ENCODE measurements at places on chromosomes 2 and 18. TPM values are rescaled to one million over a fixed set of nuclear protein-coding genes. Genes with fewer than 3 reads are reported as not detected.

UGT1A4 gene
- total RNA-seq: not detected

CTAGE1 gene
- not detected for total RNA-seq

- DNase-seq: no peak
- no peak overlapping the region for H3K4me3 ChIP-seq
- no peaks in the 10 kb centered on the region for H3K36me3 ChIP-seq
- H3K27ac ChIP-seq: no peak overlapping the region
- no peaks in the 10 kb centered on the region for H3K27me3 ChIP-seq
- H3K4me1 ChIP-seq: no peaks in the 10 kb centered on the region
Measured at GRCh38 chr2:5387406-5387805, 304.8 kb upstream of the SOX11 start.

DNA sequence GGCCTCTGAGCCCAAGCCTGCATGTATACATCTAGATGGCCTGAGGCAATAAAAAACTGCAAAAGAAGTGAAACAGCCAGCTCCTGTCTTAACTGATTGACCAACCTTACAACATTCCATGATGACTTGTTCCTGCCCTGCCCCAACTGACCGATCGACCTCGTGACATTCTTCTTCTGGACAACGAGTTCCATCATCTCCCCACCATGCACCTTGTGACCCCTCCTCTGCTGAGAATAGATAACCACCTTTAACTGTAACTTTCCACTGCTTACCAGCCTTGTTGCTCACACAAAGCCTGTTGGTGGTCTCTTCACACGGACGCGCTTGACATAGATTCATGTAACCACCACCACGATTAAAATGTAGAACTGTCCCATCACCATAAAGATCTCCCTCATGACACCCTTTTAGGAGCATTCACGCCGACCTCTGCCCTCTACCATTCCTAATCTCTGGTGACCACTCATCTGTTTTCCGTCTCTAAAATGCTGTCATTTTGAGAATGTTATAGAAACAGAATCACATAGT is 120.1 kb upstream of the REV1 start:
- H3K27ac ChIP-seq: no peak overlapping the region
- no peak for DNase-seq
- no peak overlapping the region for H3K4me3 ChIP-seq
- no peaks in the 10 kb centered on the region for H3K27me3 ChIP-seq
- H3K36me3 ChIP-seq: no peaks in the 10 kb centered on the region

AGXT gene
- not detected for total RNA-seq

- no peaks in the 10 kb centered on the region for H3K4me1 ChIP-seq
- H3K27ac ChIP-seq: no peak overlapping the region
- no peak overlapping the region for H3K4me3 ChIP-seq
- H3K36me3 ChIP-seq: no peaks in the 10 kb centered on the region
- H3K27me3 ChIP-seq: no peaks in the 10 kb centered on the region
Measured at GRCh38 chr2:177029501-177029900, 183.1 kb upstream of the HNRNPA3 start.

GRCh38 chr2:37585295-37585908 is 86.0 kb downstream of the CDC42EP3 start:
- H3K27me3 ChIP-seq: no peaks in the 10 kb centered on the region
- peak; percentile 48 for DNase-seq
- no peak overlapping the region for H3K4me3 ChIP-seq

DNA sequence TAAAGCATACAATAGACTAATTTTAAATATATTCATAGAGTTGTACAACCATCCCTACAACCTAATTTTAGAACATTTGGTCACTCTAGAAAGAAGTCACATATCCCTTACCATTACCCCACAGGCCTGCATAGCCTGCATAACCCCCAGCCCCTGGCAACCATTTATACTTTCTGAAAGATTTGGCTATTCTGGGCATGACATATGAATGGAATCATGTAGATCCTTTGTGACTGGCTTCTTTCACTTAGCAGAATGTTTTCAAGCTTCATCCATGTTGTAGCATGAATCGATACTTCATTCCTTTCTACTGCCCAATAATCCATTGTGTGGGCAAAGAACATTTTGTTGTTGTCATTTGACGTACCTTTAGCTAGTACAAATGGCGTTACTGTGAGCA is 151.5 kb downstream of the WDSUB1 start:
- peak overlapping the region; percentile 73 for H3K27ac ChIP-seq
- H3K36me3 ChIP-seq: no peaks in the 10 kb centered on the region
- H3K4me3 ChIP-seq: no peak overlapping the region

GRCh38 chr2:217822296-217823252 is 180.2 kb downstream of the TNS1 start:
- H3K4me1 ChIP-seq: peaks cover 86% of the 10 kb centered on the region
- H3K4me3 ChIP-seq: no peak overlapping the region
- peak; percentile 61 for DNase-seq
- peak overlapping the region; percentile 77 for H3K27ac ChIP-seq

FBXO41 gene
- total RNA-seq: 2.9 TPM

GRCh38 chr2:74548900-74549826 is 4.6 kb downstream of the LOXL3 start:
- peak overlapping the region; percentile 81 for H3K27ac ChIP-seq
- H3K4me1 ChIP-seq: peaks cover 28% of the 10 kb centered on the region
- peak; percentile 79 for DNase-seq
- no peaks in the 10 kb centered on the region for H3K27me3 ChIP-seq

GRCh38 chr2:9696731-9697130 is 65.9 kb upstream of the YWHAQ start:
- peaks cover 5% of the 10 kb centered on the region for H3K4me1 ChIP-seq
- DNase-seq: no peak
- no peak overlapping the region for H3K27ac ChIP-seq

DNA sequence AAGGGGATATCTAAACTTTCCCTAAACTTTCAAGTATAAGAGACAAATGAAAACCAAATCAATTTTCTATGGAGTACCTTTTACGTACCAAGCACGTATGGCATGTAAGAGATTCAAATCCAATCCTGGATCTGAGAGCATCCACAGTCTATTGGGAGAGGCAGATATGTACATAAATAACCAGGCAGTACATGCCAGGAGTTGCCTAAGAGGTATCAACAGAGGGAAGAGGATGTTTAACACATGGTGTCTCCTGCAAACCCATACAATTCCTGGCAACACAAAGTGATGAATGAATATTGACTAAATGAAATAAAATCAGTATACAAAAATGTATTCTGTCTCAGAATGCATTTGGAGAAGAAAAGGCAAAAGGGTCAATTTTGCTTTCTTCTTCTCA is 116.6 kb downstream of the PIGN start:
- DNase-seq: no peak
- no peaks in the 10 kb centered on the region for H3K4me1 ChIP-seq
- peaks cover 9% of the 10 kb centered on the region for H3K36me3 ChIP-seq
- no peak overlapping the region for H3K4me3 ChIP-seq

LONRF2 gene
- 2.1 TPM for total RNA-seq

GRCh38 chr2:3594493-3595281 is at the start of gene COLEC11:
Gene COLEC11, plus strand, starts transcription at chr2:3595112. Its CDS starts 9,229 bp downstream, at chr2:3604341.
- no peak for DNase-seq
- H3K36me3 ChIP-seq: no peaks in the 10 kb centered on the region
- peak within 1 kb of the TSS; percentile 24 for H3K4me3 ChIP-seq
- peaks cover 4% of the 10 kb centered on the region for H3K4me1 ChIP-seq

TMEM37 gene
- 21.7 TPM for total RNA-seq

LRRC30 gene
- total RNA-seq: not detected

DNA sequence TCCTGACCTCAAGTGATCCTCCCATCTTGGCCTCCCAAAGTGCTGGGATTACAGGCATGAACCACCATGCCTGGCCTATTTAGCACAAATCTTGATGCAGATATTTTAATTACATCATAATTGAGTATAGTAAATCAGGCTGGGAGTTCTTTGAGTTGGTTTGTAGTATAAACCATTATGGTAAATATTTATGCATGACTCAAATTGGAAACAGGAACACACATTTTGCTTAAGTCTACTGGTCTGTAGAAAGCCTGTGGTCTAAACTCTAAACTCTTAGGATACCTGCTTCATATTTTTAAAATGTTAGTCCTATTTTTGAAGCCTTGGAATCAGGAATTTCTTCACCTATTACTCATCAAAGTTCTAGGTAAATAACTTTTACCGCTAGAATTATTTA is 16.8 kb downstream of the ASXL3 start:
- DNase-seq: no peak
- H3K36me3 ChIP-seq: no peaks in the 10 kb centered on the region
- no peaks in the 10 kb centered on the region for H3K4me1 ChIP-seq

GRCh38 chr2:42281416-42282081 is 79.5 kb downstream of the COX7A2L start:
- H3K27ac ChIP-seq: no peak overlapping the region
- no peak for DNase-seq
- no peak overlapping the region for H3K4me3 ChIP-seq
- no peaks in the 10 kb centered on the region for H3K4me1 ChIP-seq
- no peaks in the 10 kb centered on the region for H3K27me3 ChIP-seq

DNA sequence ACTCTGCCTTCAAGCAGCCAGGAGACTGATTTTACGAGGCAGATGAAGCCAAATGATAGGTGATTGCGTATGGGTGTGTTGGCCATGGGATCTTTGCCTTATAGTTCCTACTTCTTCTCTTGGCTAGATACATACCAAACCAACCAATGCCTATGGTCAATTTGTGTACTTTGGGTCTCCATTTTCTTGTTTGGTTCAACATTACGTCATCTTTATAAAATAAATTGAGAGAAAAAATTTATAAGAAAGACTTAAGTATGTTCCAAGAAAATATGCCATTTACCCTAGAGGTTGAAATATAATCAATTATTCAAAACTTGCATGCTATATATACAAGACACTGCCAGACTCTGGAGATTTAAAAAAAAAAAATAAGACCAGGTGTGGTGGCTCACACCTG is 150.9 kb downstream of the SP3 start:
- H3K4me3 ChIP-seq: no peak overlapping the region
- no peaks in the 10 kb centered on the region for H3K27me3 ChIP-seq
- no peaks in the 10 kb centered on the region for H3K4me1 ChIP-seq
- no peaks in the 10 kb centered on the region for H3K36me3 ChIP-seq
- DNase-seq: no peak
- no peak overlapping the region for H3K27ac ChIP-seq

CERS6 gene
- total RNA-seq: 21.8 TPM

DNA sequence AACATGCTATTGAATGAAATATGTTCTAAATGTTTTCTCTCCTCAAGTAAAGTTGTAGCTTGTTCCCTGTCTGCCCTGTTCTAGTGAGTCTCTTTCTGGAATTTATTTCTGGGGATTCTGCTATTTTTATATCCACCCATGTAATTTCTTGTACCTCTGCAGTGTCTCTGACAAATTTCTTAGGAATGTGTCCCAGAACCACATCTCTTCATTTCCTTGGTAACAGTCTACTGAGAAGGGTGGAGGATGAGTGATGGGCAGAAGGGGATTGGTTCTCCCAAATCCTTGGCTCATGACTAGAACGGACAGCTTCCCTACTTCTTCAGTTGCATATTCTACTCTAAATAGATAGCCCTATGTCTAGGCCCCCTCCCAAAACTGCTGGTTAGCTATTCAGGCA is 490.6 kb upstream of the LINC00305 start:
- H3K36me3 ChIP-seq: no peaks in the 10 kb centered on the region
- DNase-seq: no peak
- H3K27me3 ChIP-seq: no peaks in the 10 kb centered on the region
- H3K4me3 ChIP-seq: no peak overlapping the region
- no peak overlapping the region for H3K27ac ChIP-seq

DNA sequence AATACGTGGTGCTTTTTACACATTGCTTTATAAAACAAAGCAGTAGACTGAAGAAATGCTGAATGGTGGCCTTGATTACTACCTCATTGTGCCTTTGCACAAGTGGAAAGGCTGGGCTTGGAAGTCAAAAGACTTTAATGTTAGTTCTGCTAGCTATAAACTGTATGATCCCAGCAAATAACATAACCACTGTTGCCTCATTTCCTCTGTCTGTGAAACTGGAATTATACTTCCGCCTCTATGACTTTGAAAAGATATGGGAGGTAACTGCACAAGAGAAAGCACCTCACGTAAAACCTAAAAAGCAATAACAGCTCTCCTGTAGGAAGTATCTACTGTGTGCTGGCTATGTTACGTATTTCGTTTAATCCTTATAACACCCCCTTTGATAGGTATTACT is 43.4 kb upstream of the DSC1 start:
- no peaks in the 10 kb centered on the region for H3K27me3 ChIP-seq
- DNase-seq: no peak
- peaks cover 26% of the 10 kb centered on the region for H3K4me1 ChIP-seq
- peak overlapping the region; percentile 22 for H3K4me3 ChIP-seq

SF3B1 gene
- 230 TPM for total RNA-seq

DNA sequence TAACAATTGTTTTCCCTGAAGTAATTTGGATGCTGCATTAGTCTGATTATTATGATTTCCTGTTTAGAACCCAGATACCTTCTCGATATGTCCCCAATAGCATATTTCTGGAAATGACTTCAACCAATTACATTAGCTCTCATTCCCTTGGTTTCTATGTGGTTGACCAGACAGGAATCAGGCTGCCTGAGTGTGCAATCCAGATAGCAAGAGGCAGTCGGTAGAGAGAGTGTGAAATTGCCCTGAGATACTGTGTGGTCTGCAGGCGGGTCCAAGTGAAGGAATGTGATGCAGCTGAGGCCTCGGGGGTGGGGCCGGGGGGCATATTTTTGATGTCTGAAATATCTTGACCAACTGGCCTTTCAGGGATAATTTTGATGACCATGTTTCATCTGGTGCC is 143.9 kb upstream of the ITGA6 start:
- H3K27ac ChIP-seq: no peak overlapping the region
- H3K36me3 ChIP-seq: no peaks in the 10 kb centered on the region
- peaks cover 22% of the 10 kb centered on the region for H3K4me1 ChIP-seq

CPLX4 gene
- not detected for total RNA-seq

GRCh38 chr18:55479656-55480420 is 108.2 kb downstream of the TCF4 start:
- no peak overlapping the region for H3K27ac ChIP-seq
- H3K36me3 ChIP-seq: no peaks in the 10 kb centered on the region
- no peak overlapping the region for H3K4me3 ChIP-seq
- no peaks in the 10 kb centered on the region for H3K27me3 ChIP-seq
- peaks cover 5% of the 10 kb centered on the region for H3K4me1 ChIP-seq

DNA sequence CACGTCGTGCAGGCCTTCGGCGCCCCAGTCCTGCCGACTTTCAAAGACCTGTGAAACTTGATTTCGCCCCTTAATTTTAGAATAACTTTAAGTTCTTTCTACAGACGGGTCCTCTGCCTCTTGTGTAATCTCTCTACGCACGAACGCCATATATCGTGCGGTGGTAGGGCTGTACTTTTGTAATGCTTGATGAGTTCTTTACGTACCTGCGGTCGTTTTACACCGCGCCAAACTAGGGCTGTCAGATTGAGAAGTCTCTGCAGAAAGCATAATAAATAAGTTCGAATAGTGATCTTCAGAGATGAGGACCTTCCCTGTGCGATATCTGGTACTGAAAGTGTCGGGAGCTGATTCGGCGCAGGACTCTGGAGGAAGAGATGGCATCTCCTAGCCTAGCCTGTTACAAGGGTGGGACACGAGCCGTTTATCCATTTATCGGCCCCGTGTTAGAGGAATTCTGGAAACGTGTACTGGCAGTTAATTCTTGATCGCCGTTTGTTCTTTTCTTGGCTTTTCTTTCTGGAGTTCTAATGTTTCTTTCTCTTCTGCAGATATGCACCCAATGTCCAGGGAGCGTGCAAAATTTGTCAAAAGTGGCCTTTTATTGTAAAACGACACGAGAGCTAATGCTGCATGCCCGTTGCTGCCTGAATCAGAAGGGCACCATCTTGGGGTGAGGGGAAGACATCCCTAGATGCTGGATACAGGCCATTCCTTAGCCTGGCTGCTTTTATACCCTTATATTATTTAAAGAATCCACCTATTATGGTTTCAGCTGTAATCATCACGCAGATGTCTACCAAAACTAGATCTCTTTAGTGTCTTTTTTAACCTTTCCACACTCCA is 781 bp upstream of the SLC5A6 start:
- no peaks in the 10 kb centered on the region for H3K27me3 ChIP-seq
- H3K4me1 ChIP-seq: peaks cover 26% of the 10 kb centered on the region
- H3K36me3 ChIP-seq: peaks cover 31% of the 10 kb centered on the region
- DNase-seq: no peak
- H3K4me3 ChIP-seq: peak overlapping the region; percentile 87
- H3K27ac ChIP-seq: peak overlapping the region; percentile 100

All from lower lobe of right lung (tissue), 2 donors.